ENCODE measurements at places on chromosomes 13 and 19. TPM values are rescaled to one million over a fixed set of nuclear protein-coding genes. Genes with fewer than 3 reads are reported as not detected.

GRCh38 chr13:49563516-49563915 is 21.8 kb downstream of the RCBTB1 start:
- H3K27ac ChIP-seq = no peak overlapping the region

DNA sequence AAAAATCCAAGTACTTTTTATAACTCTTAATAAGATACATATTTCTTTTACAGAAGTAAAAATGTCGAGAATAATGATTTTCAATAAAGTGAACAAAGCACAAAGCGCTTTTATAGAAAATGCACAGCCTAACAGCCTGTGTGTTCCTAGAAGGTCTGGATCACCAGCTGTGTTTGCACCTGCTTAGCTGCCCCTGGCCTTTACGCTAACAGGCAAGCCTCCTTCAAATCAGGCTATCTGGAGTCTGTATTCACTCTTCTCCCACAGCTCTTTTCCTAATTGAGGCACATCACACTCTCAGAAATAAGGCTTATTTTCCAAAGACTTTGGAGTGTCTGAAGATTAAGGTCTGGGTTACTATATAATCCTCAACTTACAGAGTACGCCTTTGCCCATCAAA is 183.1 kb downstream of the LHFPL6 start:
- H3K4me1 ChIP-seq = no peaks in the 10 kb centered on the region
- H3K4me3 ChIP-seq = no peak overlapping the region
- DNase-seq = no peak

DNA sequence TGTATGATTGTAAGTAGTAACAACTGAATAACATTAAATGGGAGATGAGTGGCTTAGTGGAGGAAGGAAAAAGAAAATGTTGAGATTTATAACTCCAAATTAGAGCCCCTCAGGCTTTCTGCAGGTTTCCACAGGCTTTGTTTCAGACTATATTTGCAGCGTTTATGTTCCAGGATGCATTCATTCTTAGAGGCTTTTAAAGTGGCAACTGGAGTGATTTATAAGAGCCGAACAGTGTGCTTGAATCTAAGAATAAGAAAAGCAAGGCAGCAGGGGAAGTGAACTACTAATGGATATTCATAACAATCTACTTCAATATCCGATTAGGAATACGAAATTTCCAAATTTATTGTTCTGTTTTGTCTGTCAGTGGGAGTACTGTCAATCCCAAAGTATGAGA is 91.0 kb downstream of the UFM1 start:
- no peak overlapping the region for H3K4me3 ChIP-seq
- H3K36me3 ChIP-seq = no peaks in the 10 kb centered on the region
- DNase-seq = no peak
- H3K4me1 ChIP-seq = no peaks in the 10 kb centered on the region
- no peaks in the 10 kb centered on the region for H3K27me3 ChIP-seq

GRCh38 chr19:4414144-4414799 is 11.8 kb downstream of the CHAF1A start:
- no peaks in the 10 kb centered on the region for H3K36me3 ChIP-seq
- DNase-seq = no peak
- H3K27ac ChIP-seq = no peak overlapping the region
- H3K27me3 ChIP-seq = no peaks in the 10 kb centered on the region
- no peak overlapping the region for H3K4me3 ChIP-seq

- no peak for DNase-seq
- no peak overlapping the region for H3K4me3 ChIP-seq
- no peaks in the 10 kb centered on the region for H3K36me3 ChIP-seq
- H3K27ac ChIP-seq = no peak overlapping the region
- H3K27me3 ChIP-seq = peaks cover 3% of the 10 kb centered on the region
Observed at GRCh38 chr13:102724923-102725322, 30.1 kb upstream of the METTL21C start.

DNA sequence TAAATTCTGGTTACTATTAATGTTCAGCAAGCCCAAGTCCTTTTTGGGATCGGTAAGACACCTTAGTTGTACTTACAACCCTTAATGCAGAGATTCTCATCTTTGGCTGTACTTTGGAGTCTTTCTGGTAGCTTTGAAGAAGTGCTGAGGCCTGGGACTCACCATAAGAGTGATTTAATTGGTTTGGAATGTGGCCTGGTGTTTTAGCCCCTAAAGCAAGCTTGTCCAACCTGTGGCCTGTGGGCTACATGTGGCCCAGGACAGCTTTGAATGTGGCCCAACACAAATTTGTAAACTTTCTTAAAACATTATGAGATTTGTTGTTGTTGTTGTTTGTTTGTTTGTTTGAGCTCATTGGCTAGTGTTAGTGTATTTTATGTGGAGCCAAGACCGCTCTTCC is 215.3 kb downstream of the ZIC5 start:
- H3K4me1 ChIP-seq = no peaks in the 10 kb centered on the region
- DNase-seq = no peak
- no peak overlapping the region for H3K27ac ChIP-seq
- no peak overlapping the region for H3K4me3 ChIP-seq
- H3K36me3 ChIP-seq = no peaks in the 10 kb centered on the region

DNA sequence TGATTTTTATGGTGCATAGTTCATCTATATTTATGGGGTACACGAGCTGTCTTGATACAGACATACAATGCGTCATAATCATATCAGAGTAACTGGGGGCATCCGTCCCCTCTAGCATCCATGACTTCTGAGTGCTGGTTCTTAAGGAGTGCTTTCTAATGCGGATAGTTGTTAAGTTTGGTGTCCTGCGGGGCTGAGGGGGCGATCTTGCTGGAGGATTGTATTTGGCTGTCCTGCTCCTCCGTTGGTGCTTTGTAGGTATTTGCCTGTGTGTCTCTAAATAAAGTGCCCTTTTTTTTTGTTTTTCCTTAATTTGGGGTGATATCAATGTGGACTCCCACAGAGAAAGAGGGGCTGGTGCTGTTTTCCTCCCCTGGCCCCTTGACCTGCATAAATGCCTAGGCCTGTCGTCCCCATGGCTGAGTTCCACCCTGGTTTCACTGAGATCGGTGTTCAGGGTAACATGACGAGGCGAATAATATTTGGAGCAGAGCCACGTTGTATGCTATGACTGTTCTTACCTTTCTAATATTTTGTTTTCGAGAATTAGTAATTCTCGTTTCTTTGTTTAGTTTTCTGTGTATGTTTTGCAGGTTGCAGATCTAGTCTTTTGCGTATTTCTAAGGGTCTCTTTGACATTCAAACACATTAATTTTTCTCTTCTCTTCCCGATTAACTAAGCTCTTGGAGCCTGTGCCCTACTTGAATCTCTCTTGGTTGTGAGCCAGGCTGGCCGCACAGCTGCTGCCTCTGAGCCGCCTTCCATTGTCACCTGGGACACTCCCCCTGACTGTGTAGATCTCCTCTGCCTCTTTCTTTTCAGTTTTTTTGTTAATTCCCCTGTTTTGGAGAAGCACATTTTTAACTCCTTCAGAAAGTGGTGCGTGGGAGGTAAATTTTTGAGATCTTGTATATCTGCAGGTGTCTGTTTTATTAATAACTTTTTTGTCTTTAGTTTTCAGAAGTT is 100.3 kb downstream of the ARHGEF7 start:
- H3K36me3 ChIP-seq = no peaks in the 10 kb centered on the region
- H3K27me3 ChIP-seq = no peaks in the 10 kb centered on the region
- H3K4me1 ChIP-seq = no peaks in the 10 kb centered on the region
- H3K27ac ChIP-seq = no peak overlapping the region
- no peak overlapping the region for H3K4me3 ChIP-seq

- no peak overlapping the region for H3K27ac ChIP-seq
- peaks cover 8% of the 10 kb centered on the region for H3K4me1 ChIP-seq
- no peak for DNase-seq
- H3K36me3 ChIP-seq = no peaks in the 10 kb centered on the region
- no peaks in the 10 kb centered on the region for H3K27me3 ChIP-seq
Observed at GRCh38 chr19:19171821-19172532, 1.9 kb upstream of the MEF2B start.

DNA sequence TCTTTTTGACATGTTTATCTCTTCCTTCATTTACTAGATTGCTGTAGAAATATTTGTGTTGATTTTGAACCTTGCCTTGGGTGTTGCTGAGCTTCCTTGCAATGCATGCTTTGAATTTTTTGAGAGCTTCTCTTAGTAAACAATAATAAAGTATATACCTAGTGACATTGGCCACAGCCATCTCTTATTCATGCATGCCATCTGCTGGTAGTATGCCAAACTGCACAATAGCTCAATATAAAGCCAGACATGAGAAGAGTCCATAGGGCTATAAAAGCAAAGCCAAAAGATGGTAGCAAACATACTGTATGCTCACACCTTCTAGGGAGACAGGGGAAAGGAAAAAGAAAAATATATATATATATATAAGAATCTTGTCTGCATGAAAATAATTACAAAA is 18.9 kb upstream of the ZSCAN5A start:
- H3K27me3 ChIP-seq = no peaks in the 10 kb centered on the region
- no peaks in the 10 kb centered on the region for H3K4me1 ChIP-seq
- H3K36me3 ChIP-seq = no peaks in the 10 kb centered on the region
- DNase-seq = peak; percentile 28
- no peak overlapping the region for H3K27ac ChIP-seq
- no peak overlapping the region for H3K4me3 ChIP-seq

GRCh38 chr19:19475849-19476828 is 39.2 kb downstream of the TSSK6 start:
- H3K27ac ChIP-seq = no peak overlapping the region
- H3K4me1 ChIP-seq = peaks cover 77% of the 10 kb centered on the region
- peaks cover 10% of the 10 kb centered on the region for H3K36me3 ChIP-seq
- no peak overlapping the region for H3K4me3 ChIP-seq
- H3K27me3 ChIP-seq = no peaks in the 10 kb centered on the region
- DNase-seq = no peak

- no peaks in the 10 kb centered on the region for H3K27me3 ChIP-seq
- H3K4me1 ChIP-seq = peaks cover 26% of the 10 kb centered on the region
- H3K27ac ChIP-seq = peak overlapping the region; percentile 56
- H3K4me3 ChIP-seq = peak overlapping the region; percentile 42
- H3K36me3 ChIP-seq = no peaks in the 10 kb centered on the region
- no peak for DNase-seq
Observed at GRCh38 chr19:343451-343931, 1.1 kb downstream of the MIER2 start.

GRCh38 chr13:91702411-91702810 is 304.0 kb downstream of the GPC5 start:
- no peak for DNase-seq
- no peak overlapping the region for H3K4me3 ChIP-seq
- H3K4me1 ChIP-seq = no peaks in the 10 kb centered on the region
- no peaks in the 10 kb centered on the region for H3K27me3 ChIP-seq

- no peaks in the 10 kb centered on the region for H3K36me3 ChIP-seq
- no peaks in the 10 kb centered on the region for H3K27me3 ChIP-seq
- H3K4me1 ChIP-seq = peaks cover 9% of the 10 kb centered on the region
- H3K27ac ChIP-seq = no peak overlapping the region
- DNase-seq = no peak
- no peak overlapping the region for H3K4me3 ChIP-seq
Observed at GRCh38 chr19:1481224-1481892, 2.3 kb upstream of the C19orf25 start.

DNA sequence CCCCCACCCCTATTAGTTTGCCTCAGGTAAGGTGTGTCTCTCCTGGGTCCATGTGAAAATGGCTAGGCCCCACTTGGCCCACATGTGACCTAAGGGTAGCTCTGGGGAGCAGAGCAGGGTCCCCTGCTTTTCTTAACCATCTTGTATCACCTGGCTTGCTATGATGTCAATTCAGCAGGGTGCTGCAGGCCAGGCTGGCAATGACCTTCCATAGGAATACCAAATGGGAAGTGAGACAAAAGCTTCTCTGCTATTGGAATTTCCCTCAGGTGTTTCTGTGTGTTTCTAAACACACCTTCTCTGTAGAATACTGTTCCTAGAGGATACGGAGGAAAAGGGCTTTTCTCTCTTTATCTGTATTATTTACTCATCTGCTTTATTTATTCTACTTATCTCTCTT is 35.7 kb upstream of the DACH1 start:
- H3K36me3 ChIP-seq = no peaks in the 10 kb centered on the region
- no peaks in the 10 kb centered on the region for H3K27me3 ChIP-seq
- H3K4me3 ChIP-seq = no peak overlapping the region
- no peak for DNase-seq
- H3K27ac ChIP-seq = no peak overlapping the region

GRCh38 chr13:111936267-111936925 is 130.6 kb upstream of the SOX1 start:
- H3K36me3 ChIP-seq = no peaks in the 10 kb centered on the region
- H3K27me3 ChIP-seq = no peaks in the 10 kb centered on the region
- H3K27ac ChIP-seq = no peak overlapping the region
- no peak for DNase-seq
- no peak overlapping the region for H3K4me3 ChIP-seq

DNA sequence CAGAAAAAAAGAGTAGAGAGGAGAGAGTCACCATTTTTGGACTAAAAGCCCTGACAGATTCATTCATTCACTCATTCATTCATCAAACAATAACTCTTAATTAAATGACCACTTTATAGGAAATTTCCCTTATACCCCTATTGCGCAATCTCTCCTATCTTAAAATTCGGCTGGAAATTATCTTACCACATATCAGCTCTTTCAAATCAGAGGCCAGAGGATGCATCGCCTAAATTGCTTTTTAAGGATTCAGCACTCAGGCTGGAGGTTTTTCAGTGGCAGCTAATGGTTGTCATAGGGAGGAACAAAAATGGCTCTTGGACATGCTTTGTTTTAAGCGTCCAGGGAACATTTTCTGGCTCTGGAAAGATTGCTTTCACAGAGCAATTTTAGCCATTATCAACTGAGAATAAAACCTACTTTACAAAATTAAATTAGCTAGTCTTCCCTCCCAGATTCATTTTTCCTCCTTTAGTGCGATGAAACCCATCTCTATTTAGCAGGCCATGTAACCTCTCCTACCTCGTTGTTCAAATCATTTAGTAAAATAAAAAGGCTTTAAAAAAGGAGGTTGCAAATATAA is 115.2 kb downstream of the OLFM4 start:
- H3K36me3 ChIP-seq = no peaks in the 10 kb centered on the region
- H3K4me1 ChIP-seq = no peaks in the 10 kb centered on the region
- H3K4me3 ChIP-seq = no peak overlapping the region
- no peak for DNase-seq
- H3K27me3 ChIP-seq = no peaks in the 10 kb centered on the region
- no peak overlapping the region for H3K27ac ChIP-seq

DNA sequence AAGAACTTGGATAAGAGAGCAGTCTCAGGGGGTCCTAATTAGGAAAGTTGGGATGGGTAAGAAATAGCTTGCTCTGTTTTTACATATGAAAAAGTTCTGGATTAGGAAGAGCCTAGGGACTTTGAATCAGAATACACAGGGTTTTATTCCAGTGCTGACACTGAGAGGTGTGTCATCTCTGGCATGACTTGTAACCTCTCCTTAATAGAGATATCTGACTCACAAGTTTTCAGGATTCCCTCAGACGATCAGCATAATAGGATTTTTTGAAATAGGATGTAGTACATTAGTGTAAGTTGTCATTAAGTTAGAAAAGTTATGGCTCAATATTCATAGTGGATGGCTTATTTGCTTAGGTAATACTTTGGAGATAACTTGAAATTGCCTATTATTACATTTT is 555.2 kb upstream of the MIR17HG start:
- no peaks in the 10 kb centered on the region for H3K4me1 ChIP-seq
- H3K4me3 ChIP-seq = no peak overlapping the region
- no peaks in the 10 kb centered on the region for H3K27me3 ChIP-seq
- no peak for DNase-seq
- no peak overlapping the region for H3K27ac ChIP-seq

GRCh38 chr13:105972306-105972721 is 563.1 kb downstream of the EFNB2 start:
- H3K4me1 ChIP-seq = no peaks in the 10 kb centered on the region
- no peak for DNase-seq
- no peak overlapping the region for H3K4me3 ChIP-seq

ING1 gene
- 16.9 TPM for total RNA-seq

OR7C1 gene
- not detected for total RNA-seq

SHD gene
- not detected for total RNA-seq

MIR17HG gene
- total RNA-seq = 21.0 TPM

CBLC gene
- not detected for total RNA-seq
